ENCODE measurements at places on chromosomes 4 and X. TPM values are rescaled to one million over a fixed set of nuclear protein-coding genes. Genes with fewer than 3 reads are reported as not detected.

- peaks cover 8% of the 10 kb centered on the region for H3K4me1 ChIP-seq
- no peak overlapping the region for H3K4me3 ChIP-seq
- H3K27me3 ChIP-seq: no peaks in the 10 kb centered on the region
- no peak overlapping the region for H3K27ac ChIP-seq
- H3K36me3 ChIP-seq: peaks cover 3% of the 10 kb centered on the region
These were observed 109.2 kb downstream of the PSAPL1 start for GRCh38 chr4:7325541-7325940.

DNA sequence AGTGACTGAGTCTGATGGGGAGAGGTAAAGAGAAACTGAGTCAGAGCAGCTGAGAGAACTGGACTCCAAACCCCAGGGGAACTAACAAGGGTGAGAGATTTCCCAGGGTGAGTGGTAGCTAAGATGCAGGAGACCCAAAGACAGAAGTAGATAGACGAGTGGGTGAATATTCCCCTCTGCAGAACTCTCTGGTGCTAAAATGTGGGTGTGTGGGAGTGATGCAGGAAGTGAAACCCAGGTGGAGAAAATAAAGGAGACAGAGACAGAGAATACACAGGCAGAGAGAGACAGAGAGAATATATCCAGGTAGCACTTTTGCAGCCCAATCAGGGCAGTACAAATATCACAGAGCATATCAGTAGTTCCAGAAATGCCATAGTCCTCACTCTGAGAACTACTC lies 212.5 kb upstream of the ZIC3 start:
- H3K4me3 ChIP-seq: no peak overlapping the region
- no peak for DNase-seq
- H3K27me3 ChIP-seq: no peaks in the 10 kb centered on the region
- H3K36me3 ChIP-seq: no peaks in the 10 kb centered on the region
- H3K27ac ChIP-seq: no peak overlapping the region

DNA sequence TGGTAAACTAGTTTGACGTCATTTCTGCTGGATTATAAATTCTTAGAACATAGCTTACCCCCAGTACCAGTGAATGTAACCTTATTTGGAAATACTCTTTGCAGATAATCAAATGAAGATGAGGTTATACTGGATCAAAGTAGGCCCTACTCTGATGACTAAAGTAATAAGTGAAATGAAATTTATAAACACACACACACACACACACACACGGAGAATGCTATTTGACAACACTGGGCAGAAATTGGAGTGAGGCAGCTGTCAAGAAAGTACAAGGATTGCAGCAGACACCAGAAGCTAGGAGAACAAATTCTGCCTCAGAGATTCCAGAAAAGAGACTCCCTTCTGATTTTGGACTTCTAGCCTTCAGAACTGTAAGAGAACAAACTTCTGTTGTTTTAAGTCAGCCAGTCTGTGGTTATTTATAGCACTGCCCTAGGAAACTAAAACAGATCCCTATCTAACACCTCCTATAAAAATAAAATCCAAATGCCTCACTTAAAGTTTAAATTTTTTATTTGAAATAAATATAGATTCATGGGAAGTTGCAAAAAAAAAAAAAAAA lies 448.6 kb downstream of the PCDH18 start:
- no peak for DNase-seq
- no peak overlapping the region for H3K4me3 ChIP-seq
- H3K27me3 ChIP-seq: no peaks in the 10 kb centered on the region
- peaks cover 6% of the 10 kb centered on the region for H3K4me1 ChIP-seq

DNA sequence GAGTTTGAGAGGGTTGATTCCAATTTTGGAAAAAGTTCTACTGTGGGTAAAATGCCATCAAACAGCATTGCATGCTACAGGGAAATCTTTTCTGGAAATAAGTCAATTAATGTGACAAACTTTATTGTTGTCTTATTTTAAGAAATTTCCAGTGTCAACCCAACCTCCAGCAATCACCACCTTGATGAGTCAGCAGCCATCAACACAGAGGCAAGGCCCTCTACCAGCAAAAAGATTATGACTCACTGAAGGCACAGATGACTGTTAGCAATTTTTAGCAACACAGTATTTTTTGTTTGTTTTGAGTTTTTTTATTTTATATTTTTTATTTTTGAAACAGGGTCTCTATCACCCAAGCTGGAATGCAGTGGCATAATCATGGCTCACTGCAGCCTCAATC lies 165.4 kb upstream of the C1QTNF7 start:
- no peaks in the 10 kb centered on the region for H3K4me1 ChIP-seq
- no peak for DNase-seq
- H3K36me3 ChIP-seq: no peaks in the 10 kb centered on the region
- H3K4me3 ChIP-seq: no peak overlapping the region

DNA sequence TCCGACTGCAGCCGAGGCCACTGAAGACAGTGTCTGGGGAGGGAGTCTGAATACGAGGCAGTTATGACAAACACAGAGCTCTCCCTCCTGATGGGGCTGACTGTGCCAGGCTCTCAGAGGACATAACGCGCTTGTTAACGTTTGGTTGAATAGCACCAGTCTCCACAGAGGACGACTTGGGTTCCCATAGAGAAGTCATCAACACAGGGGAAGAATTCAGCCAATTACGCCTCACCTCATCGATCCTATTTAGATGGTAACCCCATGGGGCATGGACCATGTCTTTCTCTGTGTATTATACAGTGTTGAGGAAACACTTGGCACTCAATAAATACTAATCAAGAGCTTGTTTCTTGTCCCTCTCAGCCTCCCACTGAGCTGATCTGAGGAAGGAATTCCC lies 642.6 kb upstream of the LCORL start:
- H3K27me3 ChIP-seq: no peaks in the 10 kb centered on the region
- no peak for DNase-seq
- no peaks in the 10 kb centered on the region for H3K36me3 ChIP-seq
- peak overlapping the region; percentile 7 for H3K27ac ChIP-seq
- peaks cover 10% of the 10 kb centered on the region for H3K4me1 ChIP-seq

- H3K27ac ChIP-seq: no peak overlapping the region
- peaks cover 7% of the 10 kb centered on the region for H3K4me1 ChIP-seq
- no peak for DNase-seq
- no peaks in the 10 kb centered on the region for H3K27me3 ChIP-seq
- no peaks in the 10 kb centered on the region for H3K36me3 ChIP-seq
These were observed 825.8 kb upstream of the LCORL start for GRCh38 chr4:18847249-18847890.

- no peaks in the 10 kb centered on the region for H3K27me3 ChIP-seq
- DNase-seq: peak; percentile 20
- H3K36me3 ChIP-seq: no peaks in the 10 kb centered on the region
- no peak overlapping the region for H3K27ac ChIP-seq
- H3K4me1 ChIP-seq: peaks cover 10% of the 10 kb centered on the region
These were observed 116.3 kb downstream of the EFNB1 start for GRCh38 chrX:68945081-68945602.

DNA sequence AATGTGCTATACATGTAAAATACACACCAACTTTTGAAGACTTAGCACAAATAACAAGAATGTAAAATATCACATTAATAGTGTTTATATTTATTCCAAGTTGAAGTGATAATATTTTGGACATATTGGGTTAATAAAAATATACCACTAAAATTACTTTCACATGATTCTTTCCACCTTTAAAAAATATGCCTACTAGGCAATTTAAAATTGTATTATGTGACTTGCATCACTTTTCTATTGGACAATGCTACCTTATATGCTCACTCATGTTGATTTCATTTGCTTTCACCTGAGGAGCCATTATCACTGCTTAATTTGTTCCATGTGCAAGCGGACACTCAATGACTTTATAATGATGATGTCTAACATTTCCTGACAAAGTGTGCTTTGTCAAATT lies 3.4 kb upstream of the PACRGL start:
- H3K4me1 ChIP-seq: peaks cover 9% of the 10 kb centered on the region
- H3K27me3 ChIP-seq: peaks cover 10% of the 10 kb centered on the region
- no peak for DNase-seq
- H3K36me3 ChIP-seq: no peaks in the 10 kb centered on the region
- no peak overlapping the region for H3K27ac ChIP-seq

GRCh38 chrX:71922686-71923085 lies 12.0 kb downstream of the NHSL2 start:
- H3K4me3 ChIP-seq: no peak overlapping the region
- peaks cover 4% of the 10 kb centered on the region for H3K4me1 ChIP-seq
- H3K27me3 ChIP-seq: no peaks in the 10 kb centered on the region
- no peak for DNase-seq
- H3K27ac ChIP-seq: no peak overlapping the region

DNA sequence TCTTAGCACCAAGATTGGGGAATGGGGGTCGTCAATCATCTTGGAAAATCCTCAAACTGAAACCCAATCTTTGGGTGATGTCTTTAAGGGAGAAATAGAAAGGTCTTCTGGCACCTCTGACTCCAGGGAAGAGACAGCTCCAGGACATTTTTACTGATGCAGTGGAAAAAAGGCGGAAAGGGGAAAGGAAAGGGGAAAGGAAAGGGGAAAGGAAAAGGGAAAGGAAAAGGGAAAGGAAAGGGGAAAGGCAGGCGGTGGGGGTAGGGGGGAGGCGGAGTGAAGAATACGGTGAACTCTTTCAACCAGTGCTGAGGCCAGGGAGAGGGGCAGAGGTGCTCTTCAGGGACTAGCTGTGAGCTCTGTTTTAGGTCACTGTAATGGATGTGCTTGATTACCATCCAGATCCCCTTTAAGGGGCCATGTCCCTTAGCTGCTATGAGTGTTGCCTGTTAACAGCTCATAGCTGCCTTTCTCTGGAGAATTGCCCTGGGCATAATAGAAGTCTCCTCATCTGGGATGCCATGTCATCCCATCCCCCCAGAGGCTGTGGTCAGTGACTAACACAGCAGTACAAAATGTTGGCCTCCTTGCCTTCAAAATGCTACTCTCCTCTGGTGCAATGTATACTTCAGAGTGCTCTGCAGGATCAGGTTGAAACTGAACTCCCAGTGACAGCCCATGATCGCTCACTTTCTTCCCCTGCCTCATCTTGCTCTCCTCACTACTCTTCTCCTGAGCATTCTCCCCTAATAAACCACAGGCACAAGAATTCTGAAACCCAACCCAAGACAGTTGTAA lies 92.4 kb upstream of the AP1S2 start:
- no peaks in the 10 kb centered on the region for H3K36me3 ChIP-seq
- no peaks in the 10 kb centered on the region for H3K27me3 ChIP-seq
- DNase-seq: no peak
- H3K4me3 ChIP-seq: no peak overlapping the region
- H3K27ac ChIP-seq: peak overlapping the region; percentile 80

GRCh38 chr4:176319151-176319703 lies 539 bp upstream of the SPCS3 start:
- peak overlapping the region; percentile 95 for H3K4me3 ChIP-seq
- H3K27ac ChIP-seq: peak overlapping the region; percentile 84
- peaks cover under 1% of the 10 kb centered on the region for H3K36me3 ChIP-seq
- H3K4me1 ChIP-seq: peaks cover 18% of the 10 kb centered on the region
- no peaks in the 10 kb centered on the region for H3K27me3 ChIP-seq

DNA sequence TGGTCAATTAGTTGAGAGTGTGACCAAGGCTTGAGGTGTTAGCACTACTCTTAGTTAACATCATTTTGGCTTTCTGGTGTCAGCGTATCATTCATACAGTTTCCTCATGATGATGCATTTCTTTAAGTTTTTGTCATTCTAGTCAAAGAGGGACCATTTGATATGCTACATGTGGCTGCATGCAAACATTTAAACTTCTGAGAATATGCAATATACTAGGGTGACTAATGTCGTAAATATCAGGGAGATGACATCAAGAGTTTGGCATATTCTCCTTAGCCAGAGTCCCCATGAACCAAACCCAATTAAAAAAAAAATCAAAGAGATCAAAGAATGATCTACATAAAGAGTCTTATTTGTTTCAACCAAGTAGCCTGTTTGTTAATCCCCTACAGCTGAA lies 537.4 kb upstream of the PCDH7 start:
- H3K4me3 ChIP-seq: no peak overlapping the region
- DNase-seq: no peak
- H3K36me3 ChIP-seq: no peaks in the 10 kb centered on the region
- no peak overlapping the region for H3K27ac ChIP-seq
- H3K4me1 ChIP-seq: no peaks in the 10 kb centered on the region

GRCh38 chr4:99847362-99847976 lies 30.8 kb downstream of the DAPP1 start:
- no peaks in the 10 kb centered on the region for H3K4me1 ChIP-seq
- H3K27ac ChIP-seq: no peak overlapping the region
- no peak overlapping the region for H3K4me3 ChIP-seq
- no peaks in the 10 kb centered on the region for H3K27me3 ChIP-seq

DNA sequence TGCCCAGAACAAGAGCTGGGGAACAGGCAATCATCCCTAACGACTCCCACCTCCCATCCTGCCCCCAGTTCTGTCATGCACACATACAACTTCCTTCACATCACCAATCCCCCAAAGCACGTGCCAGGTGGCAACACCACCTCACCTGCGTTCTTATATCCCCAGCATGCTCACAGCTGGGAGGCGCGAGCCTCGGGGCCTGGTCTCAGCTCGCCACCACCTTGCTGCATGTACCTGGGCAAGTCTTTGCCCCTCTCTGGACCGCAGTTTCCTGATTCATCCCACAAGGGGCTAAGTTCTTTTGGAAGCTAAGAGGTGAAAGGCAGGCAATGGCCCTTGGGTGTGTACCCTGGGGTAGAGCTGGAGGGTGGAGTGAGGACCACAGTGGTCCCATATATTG lies 119.2 kb upstream of the PJA1 start:
- H3K4me3 ChIP-seq: no peak overlapping the region
- no peak for DNase-seq
- H3K27me3 ChIP-seq: no peaks in the 10 kb centered on the region
- H3K4me1 ChIP-seq: peaks cover 30% of the 10 kb centered on the region
- no peaks in the 10 kb centered on the region for H3K36me3 ChIP-seq

The PNMA5 gene
- not detected for total RNA-seq

The NAA11 gene
- not detected for total RNA-seq

The ANXA10 gene
- 39.8 TPM for total RNA-seq

The MID1 gene
- 22.4 TPM for total RNA-seq

The N4BP2 gene
- total RNA-seq: 23.5 TPM

The CT45A9 gene
- total RNA-seq: not detected
